ENCODE measurements at places on chromosomes 12 and 14.

GRCh38 chr12:77406219-77406905, 341.0 kb upstream of the E2F7 start:
- H3K27me3 ChIP-seq: no peaks in the 10 kb centered on the region
- no peak overlapping the region for H3K27ac ChIP-seq
- H3K36me3 ChIP-seq: no peaks in the 10 kb centered on the region
- H3K4me3 ChIP-seq: no peak overlapping the region
- H3K4me1 ChIP-seq: no peaks in the 10 kb centered on the region

DNA sequence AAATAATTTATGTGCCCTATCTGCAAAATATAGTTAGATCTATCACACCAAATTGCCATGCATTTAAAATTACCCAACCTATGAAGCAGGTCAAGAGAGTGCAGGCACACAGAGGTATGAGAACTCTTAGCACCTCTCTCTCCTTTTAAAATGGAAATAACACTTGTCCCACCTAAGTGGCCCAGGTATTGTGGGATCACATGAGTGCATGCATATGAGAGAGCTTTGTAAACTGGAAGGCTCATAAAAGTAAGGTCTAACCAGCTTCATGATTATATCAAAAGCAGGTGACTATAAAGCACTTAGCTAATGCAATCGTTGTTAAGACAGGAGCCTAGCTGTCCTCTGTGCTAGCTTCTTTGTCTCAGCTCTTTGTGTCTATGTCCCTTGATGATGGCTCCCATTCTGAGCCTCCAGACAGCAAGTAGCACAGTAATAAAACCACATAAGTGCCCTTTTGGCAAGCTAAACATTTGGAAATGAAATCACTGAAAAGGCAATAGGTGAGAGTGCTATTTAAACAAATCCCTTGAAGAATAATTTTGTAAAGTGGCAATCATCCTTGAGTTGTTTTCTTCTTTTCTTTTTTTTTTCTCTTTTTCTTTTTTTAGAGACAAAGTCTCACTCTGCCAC, 219.0 kb downstream of the NTF3 start:
- no peaks in the 10 kb centered on the region for H3K4me1 ChIP-seq
- H3K4me3 ChIP-seq: no peak overlapping the region
- no peak overlapping the region for H3K27ac ChIP-seq

- no peaks in the 10 kb centered on the region for H3K36me3 ChIP-seq
- H3K27me3 ChIP-seq: no peaks in the 10 kb centered on the region
- H3K4me1 ChIP-seq: no peaks in the 10 kb centered on the region
- no peak overlapping the region for H3K27ac ChIP-seq
- no peak for DNase-seq
Measured at GRCh38 chr14:104294628-104294982, 156.2 kb downstream of the KIF26A start.

DNA sequence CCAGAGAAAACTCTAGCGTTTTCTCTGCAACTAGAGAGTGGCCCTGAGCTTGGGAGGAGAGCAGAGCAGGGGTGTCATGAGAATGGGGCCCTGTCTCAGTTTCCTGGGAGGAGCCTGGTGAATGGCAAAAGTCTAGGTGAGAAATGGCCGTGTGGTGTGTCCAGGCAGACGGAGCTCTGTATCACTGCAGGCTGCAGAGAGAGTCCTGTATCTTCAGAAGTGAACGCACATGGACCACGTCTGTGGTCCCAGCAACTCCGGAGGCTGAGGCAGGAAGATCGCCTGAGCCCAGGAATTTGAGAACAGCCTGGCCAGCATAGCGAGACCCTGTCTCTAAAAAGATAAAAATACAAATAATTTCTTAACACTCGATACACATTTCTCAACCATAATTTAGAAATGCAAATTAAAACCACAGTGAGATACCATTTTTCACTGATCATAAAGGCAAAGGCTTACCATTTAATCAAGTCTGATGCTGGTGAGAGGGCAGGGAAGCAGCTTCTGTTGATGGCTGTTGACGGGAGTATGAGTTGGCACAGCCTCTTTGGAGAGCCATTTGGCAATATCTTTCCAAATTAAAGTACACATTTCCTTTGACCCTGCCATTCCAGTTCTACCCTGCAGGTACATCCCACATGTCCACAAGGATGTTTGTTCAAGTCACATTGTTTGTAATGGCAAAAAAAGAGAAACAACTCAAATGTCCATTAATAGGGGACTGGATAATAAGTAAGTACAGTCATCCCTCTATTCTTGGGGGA, 51.0 kb downstream of the NFKBIA start:
- no peaks in the 10 kb centered on the region for H3K27me3 ChIP-seq
- DNase-seq: no peak
- H3K36me3 ChIP-seq: no peaks in the 10 kb centered on the region
- no peak overlapping the region for H3K27ac ChIP-seq
- H3K4me1 ChIP-seq: no peaks in the 10 kb centered on the region

DNA sequence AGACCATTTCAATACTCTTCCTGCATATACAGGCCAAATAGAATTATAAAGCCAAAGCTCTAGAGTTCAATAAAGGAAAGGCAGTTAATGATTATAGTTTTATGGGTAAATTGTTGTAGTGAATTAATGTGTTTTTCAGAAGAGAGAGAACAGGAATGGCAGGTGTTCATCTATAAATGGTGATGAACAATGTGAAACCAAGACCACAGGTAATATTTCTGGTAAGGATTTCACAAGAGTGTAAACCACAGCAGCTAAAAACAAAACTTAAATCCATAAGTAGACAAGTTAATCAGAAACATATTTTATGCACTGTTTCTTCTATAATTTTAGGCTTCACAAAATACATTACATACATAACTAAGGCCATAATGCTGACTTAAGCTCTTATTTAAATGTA, 204.4 kb downstream of the SYT1 start:
- no peaks in the 10 kb centered on the region for H3K27me3 ChIP-seq
- H3K4me1 ChIP-seq: no peaks in the 10 kb centered on the region
- DNase-seq: no peak
- no peaks in the 10 kb centered on the region for H3K36me3 ChIP-seq
- H3K4me3 ChIP-seq: no peak overlapping the region

- H3K4me1 ChIP-seq: no peaks in the 10 kb centered on the region
- peak; percentile 24 for DNase-seq
- no peaks in the 10 kb centered on the region for H3K36me3 ChIP-seq
- H3K27me3 ChIP-seq: no peaks in the 10 kb centered on the region
Measured at GRCh38 chr14:92729634-92730358, 18.6 kb downstream of the LGMN start.

GRCh38 chr12:93484315-93484981, 17.1 kb downstream of the MRPL42 start:
- H3K4me1 ChIP-seq: no peaks in the 10 kb centered on the region
- H3K4me3 ChIP-seq: no peak overlapping the region
- no peaks in the 10 kb centered on the region for H3K27me3 ChIP-seq
- no peak for DNase-seq
- no peak overlapping the region for H3K27ac ChIP-seq

DNA sequence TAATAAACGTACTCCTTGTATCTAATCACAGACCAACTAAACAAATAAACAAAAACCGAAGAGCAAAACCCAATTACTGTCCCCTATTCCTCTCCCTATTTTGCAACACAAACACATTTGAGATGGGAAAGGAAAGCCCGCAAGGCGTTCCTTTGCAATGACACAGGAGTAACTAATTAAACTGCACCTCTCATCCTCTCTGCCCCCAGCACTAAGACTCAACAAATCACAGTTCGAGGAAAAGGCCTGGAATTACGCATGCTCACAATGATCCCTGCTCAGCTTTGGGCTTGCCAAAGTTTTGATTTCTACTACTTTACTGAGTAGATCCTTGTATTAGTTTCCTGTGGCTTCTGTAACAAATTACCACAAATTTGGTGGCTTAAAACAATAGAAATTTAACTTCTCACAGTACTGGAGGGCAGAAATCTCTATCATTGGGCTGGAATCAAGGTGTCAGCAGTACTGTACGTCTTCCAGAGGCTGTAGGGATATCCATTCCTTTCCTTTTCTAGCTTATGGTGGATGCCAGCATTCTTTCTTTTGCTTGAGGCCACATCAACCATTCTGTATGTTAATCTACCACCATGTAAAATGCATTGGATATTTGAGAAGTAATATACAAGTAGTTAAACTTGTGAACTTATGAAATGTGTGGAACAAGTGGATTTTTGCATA, 123.0 kb downstream of the NAV3 start:
- H3K36me3 ChIP-seq: no peaks in the 10 kb centered on the region
- H3K4me1 ChIP-seq: no peaks in the 10 kb centered on the region
- no peaks in the 10 kb centered on the region for H3K27me3 ChIP-seq

- no peaks in the 10 kb centered on the region for H3K36me3 ChIP-seq
- H3K27me3 ChIP-seq: peaks cover 9% of the 10 kb centered on the region
- no peak overlapping the region for H3K27ac ChIP-seq
- DNase-seq: no peak
- H3K4me3 ChIP-seq: no peak overlapping the region
Measured at GRCh38 chr12:112710414-112710813, 81.1 kb upstream of the RPH3A start.

- H3K27me3 ChIP-seq: no peaks in the 10 kb centered on the region
- no peak overlapping the region for H3K4me3 ChIP-seq
- H3K4me1 ChIP-seq: no peaks in the 10 kb centered on the region
- H3K27ac ChIP-seq: no peak overlapping the region
- H3K36me3 ChIP-seq: no peaks in the 10 kb centered on the region
- no peak for DNase-seq
Measured at GRCh38 chr12:119594399-119594730, 791 bp downstream of the TMEM233 start.

DNA sequence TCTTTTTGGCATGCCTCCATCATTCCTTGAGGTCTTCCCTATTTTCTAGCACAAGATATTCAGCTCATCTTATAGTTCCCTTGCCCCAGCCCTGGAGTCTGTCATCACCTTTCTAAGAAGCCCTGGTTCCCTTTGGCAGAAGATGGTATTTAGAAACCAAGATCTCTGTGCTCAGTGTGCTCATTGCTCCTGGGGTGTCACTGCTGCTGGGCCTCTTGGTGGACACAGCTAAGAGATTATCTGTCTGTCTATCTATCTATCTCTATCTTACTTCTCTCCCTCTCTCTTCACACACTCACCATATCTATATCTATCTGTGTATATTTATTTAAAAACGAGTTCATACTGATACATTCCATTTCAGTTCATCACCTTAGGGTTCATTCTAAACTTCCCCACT, 67.2 kb downstream of the DAO start:
- no peak overlapping the region for H3K4me3 ChIP-seq
- H3K36me3 ChIP-seq: no peaks in the 10 kb centered on the region
- no peak for DNase-seq
- H3K27ac ChIP-seq: no peak overlapping the region
- no peaks in the 10 kb centered on the region for H3K4me1 ChIP-seq
- no peaks in the 10 kb centered on the region for H3K27me3 ChIP-seq
